Thoracic aorta (tissue), 2 donors: ENCODE measurements at places on chromosomes 7 and 10.

DNA sequence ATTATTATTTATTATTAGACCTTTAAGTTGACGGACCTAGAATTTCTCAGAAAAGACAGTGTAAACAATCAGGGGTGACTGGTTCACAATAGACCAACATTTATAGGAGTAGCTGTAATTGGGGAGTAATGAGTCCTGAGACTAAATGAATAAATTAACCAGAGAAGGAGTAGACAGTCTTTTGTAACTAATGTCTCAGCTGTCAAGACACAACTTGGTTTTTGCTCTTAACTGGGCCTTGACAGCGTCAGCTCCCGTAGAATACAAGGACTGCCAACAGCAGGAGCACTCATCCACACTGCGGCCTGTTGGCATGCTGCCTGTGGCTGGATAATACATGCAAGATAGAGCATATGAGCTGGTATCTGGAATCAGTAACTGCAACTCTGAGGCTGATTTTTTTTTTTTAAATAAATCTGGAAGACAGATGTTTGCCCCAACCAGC lies 123.9 kb downstream of the CACNA2D1 start:
- H3K4me3 ChIP-seq, result no peak overlapping the region
- H3K27me3 ChIP-seq, result no peaks in the 10 kb centered on the region
- peak; percentile 3 for DNase-seq
- H3K36me3 ChIP-seq, result no peaks in the 10 kb centered on the region

- no peak overlapping the region for H3K4me3 ChIP-seq
- no peaks in the 10 kb centered on the region for H3K27me3 ChIP-seq
- H3K4me1 ChIP-seq, result no peaks in the 10 kb centered on the region
- DNase-seq, result no peak
- no peaks in the 10 kb centered on the region for H3K36me3 ChIP-seq
These were observed 165.9 kb downstream of the DNAJB6 start for GRCh38 chr7:157502701-157503111.

DNA sequence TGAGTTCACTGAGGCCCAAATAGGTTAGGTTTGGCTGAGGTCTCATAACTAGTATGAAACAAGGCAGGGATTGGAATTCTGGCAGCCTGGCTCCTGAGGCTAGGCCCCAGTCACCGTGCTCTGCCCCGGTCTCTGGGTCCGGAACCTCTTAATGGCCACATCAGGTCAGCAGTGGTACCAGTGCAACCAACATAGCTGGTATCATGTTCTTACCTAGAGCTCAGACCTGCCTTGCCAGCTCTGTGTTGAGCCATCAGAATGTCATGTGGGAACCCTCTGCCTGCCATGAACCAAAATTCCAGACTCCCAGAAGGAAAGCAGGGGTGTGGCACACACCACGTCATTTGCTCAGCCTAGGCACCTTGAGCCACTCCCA lies 56.5 kb downstream of the ZNF467 start:
- no peak overlapping the region for H3K27ac ChIP-seq
- H3K4me3 ChIP-seq, result no peak overlapping the region
- no peaks in the 10 kb centered on the region for H3K27me3 ChIP-seq
- peaks cover 9% of the 10 kb centered on the region for H3K36me3 ChIP-seq
- peaks cover 9% of the 10 kb centered on the region for H3K4me1 ChIP-seq

DNA sequence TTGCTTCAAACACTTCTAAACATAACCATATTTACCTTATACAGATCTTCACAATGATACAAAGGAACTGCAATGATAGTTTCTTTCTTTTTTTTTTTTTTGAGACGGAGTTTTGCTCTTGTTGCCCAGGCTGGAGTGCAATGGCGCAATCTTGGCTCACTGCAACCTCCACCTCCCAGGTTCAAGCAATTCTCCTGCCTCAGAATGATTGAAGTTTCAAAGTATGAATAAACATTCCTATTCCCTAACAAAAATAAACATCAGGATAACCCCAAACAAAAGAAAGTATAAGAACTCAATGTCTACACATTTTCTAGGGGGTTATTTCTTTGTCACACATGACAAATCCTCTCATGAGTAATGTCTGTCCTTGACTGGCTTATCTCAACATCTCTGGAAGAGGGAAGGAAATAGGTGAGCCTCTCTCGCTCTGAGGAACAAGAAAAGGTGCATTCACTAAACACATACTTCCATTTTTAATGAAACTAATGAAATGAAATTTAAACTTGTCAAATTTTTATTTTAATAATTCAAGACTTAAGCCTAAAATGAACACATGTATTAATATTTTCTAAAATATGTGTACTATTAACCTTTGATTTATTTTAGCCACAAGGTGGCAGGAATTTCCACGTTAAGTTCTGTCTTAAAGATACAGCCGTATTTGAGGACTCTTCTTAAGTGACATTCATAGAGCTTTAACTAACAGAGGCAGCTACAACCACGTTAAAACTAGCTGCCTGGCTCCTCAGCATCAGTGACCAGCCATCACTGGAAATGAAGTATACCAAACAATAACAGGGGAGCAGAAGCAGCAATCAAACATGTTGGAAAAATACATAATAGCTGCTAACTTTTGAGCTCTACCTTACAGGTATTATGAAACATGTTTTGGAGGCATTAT lies 58.3 kb downstream of the MALSU1 start:
- H3K27me3 ChIP-seq, result no peaks in the 10 kb centered on the region
- H3K4me1 ChIP-seq, result no peaks in the 10 kb centered on the region
- H3K27ac ChIP-seq, result no peak overlapping the region

- H3K4me3 ChIP-seq, result no peak overlapping the region
- no peaks in the 10 kb centered on the region for H3K4me1 ChIP-seq
- no peaks in the 10 kb centered on the region for H3K27me3 ChIP-seq
These were observed 56.3 kb upstream of the MDFIC start for GRCh38 chr7:114865564-114865963.

GRCh38 chr10:137606-138005 lies 2.4 kb downstream of the ZMYND11 start:
- H3K27me3 ChIP-seq, result no peaks in the 10 kb centered on the region
- H3K4me1 ChIP-seq, result peaks cover 35% of the 10 kb centered on the region
- H3K36me3 ChIP-seq, result no peaks in the 10 kb centered on the region
- H3K27ac ChIP-seq, result no peak overlapping the region

DNA sequence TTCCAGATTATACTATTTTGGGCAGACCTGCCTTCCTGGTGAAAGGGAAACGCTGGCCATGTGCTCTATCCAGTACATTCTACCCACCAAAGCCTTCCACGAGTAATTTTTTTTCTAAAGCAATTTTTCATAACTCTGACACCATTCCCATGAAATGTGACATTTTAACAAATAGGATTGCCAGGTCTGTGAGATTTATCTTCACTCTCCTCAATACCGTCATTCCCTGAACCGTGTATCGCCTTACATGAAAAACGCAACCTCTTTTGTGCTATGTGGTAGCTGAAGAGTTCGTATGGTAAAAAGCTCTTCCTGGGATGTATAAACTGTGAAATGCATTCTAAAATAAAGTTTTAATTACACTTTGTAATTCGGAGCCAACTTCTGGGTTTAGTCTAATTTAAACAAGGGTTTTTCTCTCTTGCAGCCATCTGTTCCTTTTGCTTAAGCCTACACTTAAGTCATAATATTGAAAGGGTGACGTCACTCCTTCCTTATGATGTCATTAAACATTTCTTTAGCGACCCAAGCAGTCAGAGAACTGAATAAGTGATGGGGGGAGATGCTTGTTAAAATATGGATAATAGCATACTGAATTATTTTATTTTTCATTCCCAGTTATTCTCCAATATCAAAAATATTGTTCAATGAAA lies 27.7 kb downstream of the C1QL3 start:
- H3K27ac ChIP-seq, result no peak overlapping the region
- no peak overlapping the region for H3K4me3 ChIP-seq

GRCh38 chr10:80590585-80591125 lies 53.0 kb downstream of the SH2D4B start:
- no peak overlapping the region for H3K27ac ChIP-seq
- no peak for DNase-seq
- no peaks in the 10 kb centered on the region for H3K27me3 ChIP-seq
- no peaks in the 10 kb centered on the region for H3K36me3 ChIP-seq
- H3K4me3 ChIP-seq, result no peak overlapping the region

DNA sequence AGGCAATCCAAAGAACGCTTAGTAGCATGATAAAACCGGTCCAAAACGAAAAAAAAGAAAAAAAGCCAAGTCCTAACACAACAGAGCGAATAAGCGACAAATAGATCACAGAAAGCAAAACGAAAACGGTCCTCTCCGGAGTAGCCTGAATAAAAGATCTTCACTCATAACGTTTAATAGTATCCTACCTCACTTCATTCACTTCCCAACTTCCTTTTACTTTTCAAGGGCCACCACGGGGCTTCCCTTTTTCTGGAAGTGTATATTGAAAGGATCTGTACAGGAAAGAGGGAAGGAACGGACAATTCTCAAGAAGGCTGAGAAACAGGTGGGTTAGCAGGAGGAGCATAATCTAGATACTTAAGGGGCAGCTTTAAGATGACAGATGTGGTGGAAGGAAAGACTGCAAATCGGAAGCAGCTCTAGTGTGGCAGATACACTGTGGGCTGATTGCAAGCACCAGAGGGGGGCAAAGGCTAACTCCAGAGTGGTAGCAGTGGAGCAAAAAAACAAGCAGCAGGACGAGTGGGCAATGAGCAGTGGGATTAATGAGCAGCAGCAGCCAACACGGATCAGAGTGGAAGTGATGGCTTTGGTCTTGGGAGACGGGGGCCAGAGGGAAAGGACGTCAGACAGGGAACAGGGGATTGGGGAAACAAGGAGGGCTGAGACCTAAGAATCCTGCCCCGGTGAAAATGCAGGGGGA lies 866 bp downstream of the CNOT4 start:
- H3K27me3 ChIP-seq, result no peaks in the 10 kb centered on the region
- H3K27ac ChIP-seq, result peak overlapping the region; percentile 86
- no peaks in the 10 kb centered on the region for H3K36me3 ChIP-seq
- no peak for DNase-seq
- H3K4me3 ChIP-seq, result peak overlapping the region; percentile 85

DNA sequence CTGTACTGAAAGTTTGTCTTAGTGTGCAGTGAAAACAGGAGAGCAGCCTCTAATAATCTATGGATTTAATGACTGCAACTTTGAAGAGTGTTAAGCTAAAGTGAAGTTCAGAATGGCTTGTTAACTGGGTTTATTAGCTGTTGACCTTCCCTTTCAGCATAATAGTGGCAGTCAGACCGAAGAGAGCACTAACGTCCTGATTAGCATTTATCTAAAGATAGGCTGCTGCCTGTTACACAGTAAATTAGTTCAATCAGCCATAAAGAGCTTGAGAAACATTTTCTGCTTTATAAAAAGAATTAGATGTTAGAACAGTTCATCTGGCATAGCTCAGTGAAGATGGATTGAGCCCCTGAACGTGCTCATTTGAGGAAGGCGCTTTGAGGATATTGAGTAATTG lies 433.0 kb downstream of the AUTS2 start:
- no peak overlapping the region for H3K4me3 ChIP-seq
- H3K36me3 ChIP-seq, result no peaks in the 10 kb centered on the region
- DNase-seq, result no peak
- no peaks in the 10 kb centered on the region for H3K4me1 ChIP-seq
- H3K27me3 ChIP-seq, result no peaks in the 10 kb centered on the region

DNA sequence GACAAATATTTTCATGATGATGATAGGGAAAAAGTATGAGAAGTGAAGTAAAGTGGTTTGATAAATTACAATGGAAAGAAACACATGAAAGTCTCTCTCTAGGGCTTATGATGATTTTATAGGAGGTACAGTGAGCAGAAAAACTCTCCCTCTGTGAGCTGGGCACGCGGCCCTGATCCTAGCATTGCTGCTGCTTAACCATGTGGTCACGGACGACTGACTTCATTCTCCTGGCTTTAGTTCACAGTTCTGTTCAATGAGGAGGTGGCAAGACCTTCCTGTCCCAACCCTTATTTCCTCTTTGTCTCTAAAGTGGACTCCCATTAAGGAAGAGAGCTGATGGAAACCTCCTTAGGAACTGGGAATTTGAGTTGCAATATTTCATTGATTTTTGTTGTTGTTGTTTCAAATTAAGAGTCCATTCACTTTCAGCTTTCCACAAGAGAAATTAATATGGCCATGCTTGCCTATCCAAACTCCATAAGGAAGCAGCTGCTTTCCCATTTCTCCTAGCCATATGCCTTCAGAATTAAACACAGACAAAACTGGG lies 8.2 kb upstream of the PON3 start:
- no peak overlapping the region for H3K4me3 ChIP-seq
- H3K36me3 ChIP-seq, result peaks cover 4% of the 10 kb centered on the region
- H3K27me3 ChIP-seq, result no peaks in the 10 kb centered on the region
- no peak for DNase-seq
- no peaks in the 10 kb centered on the region for H3K4me1 ChIP-seq
- H3K27ac ChIP-seq, result no peak overlapping the region

DNA sequence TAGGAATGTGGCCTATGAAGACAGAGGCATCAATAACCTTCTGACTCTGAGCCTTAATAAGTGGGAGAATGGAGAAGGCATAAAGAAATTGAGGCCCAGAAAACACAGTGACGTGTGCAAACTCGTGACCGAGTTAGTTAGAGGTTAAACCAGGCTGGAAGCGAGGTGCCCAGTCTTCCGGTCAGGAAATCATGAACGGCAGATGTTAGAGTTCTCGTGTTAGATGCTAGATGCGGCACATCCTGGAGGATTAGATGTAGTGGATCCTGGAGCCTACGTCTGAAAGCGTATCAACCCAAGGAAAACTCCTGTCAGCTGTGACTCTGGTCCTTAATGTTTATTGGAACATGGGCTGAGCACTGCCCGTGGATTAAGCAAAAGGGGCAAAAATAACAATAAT lies 275.9 kb downstream of the TCF7L2 start:
- no peak for DNase-seq
- no peak overlapping the region for H3K27ac ChIP-seq
- no peaks in the 10 kb centered on the region for H3K36me3 ChIP-seq
- H3K4me1 ChIP-seq, result no peaks in the 10 kb centered on the region
- H3K27me3 ChIP-seq, result no peaks in the 10 kb centered on the region
- H3K4me3 ChIP-seq, result no peak overlapping the region

DNA sequence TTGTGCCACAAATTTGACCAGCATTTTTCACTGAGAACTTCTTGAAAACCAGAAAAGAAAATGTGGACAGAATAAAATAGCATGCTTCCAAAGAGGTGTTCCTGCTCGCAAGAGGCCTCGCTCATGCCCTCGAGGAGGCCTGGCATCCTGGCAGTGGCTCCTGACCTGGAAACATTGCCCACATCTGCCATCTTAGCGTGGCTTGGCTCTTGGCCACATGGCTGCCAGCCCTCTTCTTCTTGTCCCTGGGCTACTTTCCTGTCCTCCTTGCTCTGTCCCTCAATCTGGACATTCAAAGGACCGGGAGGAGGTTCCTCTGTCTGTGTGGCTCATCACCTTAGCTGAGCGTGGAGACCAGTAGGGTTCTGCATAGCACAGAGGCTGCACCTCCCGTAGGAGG lies 131.6 kb upstream of the TMEM72 start:
- no peak overlapping the region for H3K27ac ChIP-seq
- peaks cover 7% of the 10 kb centered on the region for H3K4me1 ChIP-seq
- H3K27me3 ChIP-seq, result no peaks in the 10 kb centered on the region
- no peaks in the 10 kb centered on the region for H3K36me3 ChIP-seq
- no peak for DNase-seq

DNA sequence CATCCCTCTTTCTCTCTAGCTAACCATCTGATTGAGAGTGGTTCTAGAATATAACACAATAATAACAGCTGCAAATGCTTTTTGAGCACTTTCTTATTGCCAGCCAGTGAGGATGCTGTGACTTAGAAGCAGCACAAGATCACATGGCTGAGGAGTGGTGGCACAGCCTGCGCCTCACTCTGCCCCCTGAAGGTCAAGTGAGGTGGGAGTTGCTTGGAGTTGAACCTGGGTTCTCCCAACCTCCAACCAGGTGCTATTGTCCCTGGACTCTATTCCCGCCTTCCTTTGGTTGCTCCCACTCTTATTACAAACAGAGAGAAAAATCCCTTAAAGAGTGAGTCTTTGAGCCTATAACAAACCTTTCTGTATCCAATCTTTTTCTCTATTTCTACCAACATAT lies 280.3 kb upstream of the PODXL start:
- no peak for DNase-seq
- no peak overlapping the region for H3K4me3 ChIP-seq
- H3K27ac ChIP-seq, result no peak overlapping the region
- no peaks in the 10 kb centered on the region for H3K27me3 ChIP-seq
